ENCODE measurements at places on chromosomes 7 and 10.

- peak; percentile 8 for DNase-seq
Measured at GRCh38 chr7:50832744-50833143, 50.0 kb upstream of the GRB10 start.

GRCh38 chr10:4526311-4526731 is 299.7 kb upstream of the AKR1E2 start:
- no peak for DNase-seq

DNA sequence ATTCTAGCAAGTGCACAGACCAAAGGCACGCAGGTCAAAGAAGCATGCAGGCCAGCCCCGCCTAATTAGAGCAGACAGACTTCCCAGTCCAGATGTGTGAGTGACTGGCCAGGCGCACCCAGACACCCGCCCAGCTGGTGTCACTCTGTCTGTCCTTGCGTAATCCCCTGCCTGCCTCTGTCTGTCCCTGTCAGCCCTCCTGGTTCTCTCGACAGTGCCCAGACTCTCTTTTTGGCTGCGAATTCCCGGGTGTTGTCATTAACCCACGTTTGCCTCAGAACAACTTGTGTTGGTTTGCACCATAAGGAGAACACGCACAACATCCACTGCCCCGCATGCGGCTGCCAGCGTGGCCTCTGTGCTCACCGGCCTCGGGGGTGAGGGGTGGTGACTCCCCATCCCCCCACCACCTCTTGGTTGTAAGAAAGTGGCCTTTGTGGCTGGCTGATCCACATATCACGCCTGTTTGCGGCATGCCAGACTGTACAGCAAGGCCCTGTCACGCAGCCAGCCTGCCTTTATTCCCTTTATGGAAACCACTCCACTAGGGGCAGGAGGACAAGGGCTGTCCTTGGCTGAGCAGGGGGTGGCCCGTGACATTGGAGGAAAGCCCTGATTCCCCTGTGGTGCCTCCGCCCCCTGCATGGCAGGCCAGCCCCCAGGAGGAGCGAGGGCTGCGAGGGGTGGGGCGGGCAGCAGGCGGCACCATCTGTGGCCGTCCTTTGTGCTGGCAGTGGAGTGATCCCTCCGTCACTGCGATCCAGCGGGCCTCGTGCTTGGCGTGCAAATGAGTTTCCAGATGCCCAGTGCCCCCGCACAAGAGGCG is 72.8 kb upstream of the PPIF start:
- DNase-seq = no peak

- DNase-seq = no peak
Measured at GRCh38 chr7:45401155-45401554, 173.0 kb upstream of the ADCY1 start.

DNA sequence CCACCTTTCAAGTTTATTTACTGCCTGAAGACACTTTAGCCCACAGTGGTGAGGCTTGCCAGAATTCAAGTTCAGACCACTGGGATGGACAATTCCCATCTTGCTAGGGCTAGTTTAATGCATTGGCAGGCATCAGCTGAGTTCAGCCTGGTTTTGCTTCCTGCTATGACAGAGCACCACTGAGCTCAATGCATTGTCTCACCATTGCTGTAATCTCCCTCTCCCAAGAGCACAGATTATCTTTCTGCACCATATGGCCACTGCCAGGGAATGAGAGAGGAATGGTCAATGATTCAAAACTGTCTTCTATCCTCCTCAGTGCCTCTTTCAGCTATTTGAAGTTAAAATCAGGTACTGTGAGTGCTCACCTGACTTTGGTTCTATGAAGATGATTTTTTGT is 160.8 kb downstream of the XPNPEP1 start:
- DNase-seq = no peak

- peak; percentile 9 for DNase-seq
Measured at GRCh38 chr7:156780724-156781455, 112.1 kb downstream of the LMBR1 start.

- DNase-seq = no peak
Measured at GRCh38 chr7:141011443-141011842, 3.3 kb downstream of the MRPS33 start.

DNA sequence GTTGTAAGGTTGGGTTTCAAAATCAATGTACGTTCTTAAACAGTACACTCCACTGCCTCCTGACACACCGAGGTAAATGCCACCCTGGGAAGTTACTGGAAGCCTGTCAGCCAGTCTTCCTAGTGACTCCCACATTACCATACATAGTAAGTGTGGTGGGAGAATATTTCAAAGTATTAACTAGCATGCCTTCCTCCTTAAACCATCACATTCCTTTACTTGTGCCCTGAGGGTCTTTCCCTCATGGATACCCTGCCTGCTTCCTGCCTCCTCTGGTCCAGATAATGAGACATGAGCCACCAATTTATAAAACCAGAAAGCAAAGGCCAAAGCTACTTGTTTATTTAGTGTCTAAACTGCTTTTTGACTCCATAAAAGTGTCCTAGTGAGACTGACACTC is 23.3 kb upstream of the SORCS3 start:
- no peak for DNase-seq

DNA sequence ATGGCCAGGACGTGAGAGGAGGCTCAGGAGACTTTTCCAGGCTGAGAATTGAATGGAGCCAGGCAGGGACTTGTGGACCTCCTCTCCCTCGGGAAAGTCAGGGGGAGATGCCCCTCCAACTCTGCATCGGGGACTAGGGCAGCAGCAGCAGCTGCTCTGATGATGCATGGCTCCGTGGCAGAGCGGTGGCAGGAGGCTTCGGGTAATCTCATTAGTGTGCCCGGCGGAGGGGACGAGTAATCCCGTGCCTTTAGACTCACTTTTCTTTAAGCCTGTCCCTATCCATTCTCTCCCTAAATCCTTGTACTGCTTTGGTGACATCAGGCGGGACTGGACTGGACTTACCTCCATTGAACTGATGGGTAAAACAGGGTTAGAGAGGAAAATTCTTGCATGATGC is 75.1 kb downstream of the ZMIZ1 start:
- no peak for DNase-seq

GRCh38 chr7:117862378-117862777 is 10.9 kb downstream of the CTTNBP2 start:
- no peak for DNase-seq

GRCh38 chr10:18094793-18095192 is 45.4 kb upstream of the CACNB2 start:
- DNase-seq = no peak

DNA sequence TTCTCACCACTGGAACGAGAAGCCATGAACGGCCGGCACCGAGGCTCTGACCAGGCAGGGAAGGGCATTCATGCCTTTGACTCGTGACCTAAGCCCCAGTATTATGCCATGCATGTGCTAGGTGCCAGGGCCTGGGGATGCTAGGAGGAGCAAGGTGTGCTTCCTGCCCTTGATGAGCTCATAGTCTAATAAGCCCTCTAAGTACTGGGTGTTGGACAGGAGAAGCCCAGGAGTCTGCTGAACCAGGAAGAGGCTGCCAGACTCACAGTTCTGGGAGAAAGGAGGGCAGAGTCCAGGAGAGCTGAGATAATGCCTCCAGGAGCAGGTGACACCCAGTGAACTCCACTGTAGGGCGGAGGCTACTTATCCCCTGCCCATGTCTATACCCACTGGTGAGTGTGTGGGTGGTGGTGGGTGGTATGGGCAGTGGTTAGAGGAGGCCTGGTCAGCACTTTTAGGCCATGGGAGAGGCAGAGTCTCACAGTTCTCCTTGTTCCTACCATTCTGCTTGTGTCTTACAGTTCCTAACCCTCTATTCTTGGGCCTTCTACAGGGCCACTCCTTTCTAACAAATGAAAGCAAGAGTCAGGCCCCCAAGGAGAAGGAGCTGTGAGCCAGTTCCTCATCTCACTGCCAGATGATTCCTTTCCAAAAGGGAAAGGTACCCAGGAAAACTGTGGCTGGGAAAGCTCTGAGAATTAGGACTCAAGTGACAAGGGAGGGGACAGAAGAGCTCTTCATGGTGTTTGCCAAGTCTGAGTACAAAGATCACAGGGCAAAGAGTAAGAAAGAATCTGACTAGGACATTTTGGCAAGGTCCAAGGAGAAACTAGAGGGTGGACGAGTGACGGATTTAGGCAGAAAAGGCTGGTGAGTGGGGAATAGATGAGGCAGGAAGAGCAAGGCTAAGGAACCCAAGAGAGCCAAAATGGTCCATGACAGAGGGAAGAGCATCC is 3.6 kb upstream of the MXI1 start:
- no peak for DNase-seq

DNA sequence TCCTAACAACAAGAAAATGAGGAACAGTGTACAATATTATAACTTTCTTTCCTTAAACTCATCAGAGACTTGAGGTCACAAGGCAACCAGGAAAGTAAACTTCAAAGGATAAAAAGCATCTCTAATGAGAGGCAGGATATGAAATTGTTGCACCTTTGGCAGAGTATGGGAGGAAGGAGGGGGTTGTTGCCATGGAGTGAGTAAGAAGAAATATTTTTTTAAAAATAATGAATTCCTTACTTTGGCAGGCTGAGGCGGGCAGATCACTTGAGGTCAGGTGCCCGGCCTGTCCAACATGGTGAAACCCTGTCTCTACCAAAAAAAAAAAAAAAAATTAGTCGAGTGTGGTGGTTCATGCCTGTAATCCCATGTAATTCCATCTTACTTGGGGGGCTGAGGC is 21.1 kb upstream of the CHN2 start:
- no peak for DNase-seq

- DNase-seq = no peak
Measured at GRCh38 chr10:99791831-99792230, 9.4 kb downstream of the ABCC2 start.

- no peak for DNase-seq
Measured at GRCh38 chr10:105292236-105292635, 651.1 kb downstream of the SORCS3 start.

- peak; percentile 16 for DNase-seq
Measured at GRCh38 chr7:93117852-93118530, at the start of gene SAMD9. SAMD9 (minus strand) TSS chr7:93117979; CDS start chr7:93106097, 11,882 bp downstream.

GRCh38 chr10:1572519-1573333 is 164.6 kb downstream of the ADARB2 start:
- no peak for DNase-seq

DNA sequence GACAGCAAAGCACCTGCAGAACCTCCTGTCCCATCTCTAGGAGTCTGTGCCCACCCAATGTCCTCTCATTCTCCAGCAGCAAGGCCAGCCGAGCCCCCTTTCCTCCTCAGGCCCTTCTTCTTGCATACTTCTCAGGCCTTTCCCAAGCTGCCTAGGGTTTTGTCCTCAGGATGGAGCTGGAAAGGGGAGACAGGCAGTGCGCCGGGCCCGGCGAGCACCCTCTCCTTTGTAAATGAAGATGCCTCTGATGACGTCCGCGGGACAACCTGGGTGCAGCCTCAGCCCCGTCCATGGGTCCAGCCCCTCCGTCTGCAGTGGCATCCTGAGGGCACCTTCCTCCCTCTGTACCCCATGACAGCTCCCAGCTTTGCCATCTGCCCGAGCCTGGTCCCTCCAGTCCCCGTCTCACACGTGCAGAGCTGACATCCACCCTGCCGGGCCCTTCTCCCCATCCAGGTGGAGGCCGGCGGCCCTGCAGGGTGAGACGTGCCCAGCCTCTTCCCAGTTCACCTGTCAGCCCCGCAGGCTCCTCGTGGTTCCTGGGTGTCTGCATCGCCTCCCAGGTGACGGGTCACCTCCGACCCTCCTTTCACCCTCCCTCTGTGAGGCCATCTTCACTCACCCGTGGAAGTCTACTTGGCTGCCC is 36.4 kb downstream of the JAKMIP3 start:
- no peak for DNase-seq

- DNase-seq = no peak
Measured at GRCh38 chr10:33165911-33166310, 168.6 kb downstream of the NRP1 start.

GRCh38 chr7:50771120-50772002 is 11.3 kb downstream of the GRB10 start:
- no peak for DNase-seq

- no peak for DNase-seq
Measured at GRCh38 chr7:18265611-18266281, 229.8 kb upstream of the HDAC9 start.

All from stimulated activated CD4-positive, alpha-beta T cell treated with anti-CD3 and anti-CD28 coated beads, Interleukin-2, amount 100 ng/mL, for 48 hours (primary cell).